NCI-H226 (cell line): ENCODE measurements at places on chromosomes 5 and 9.

DNA sequence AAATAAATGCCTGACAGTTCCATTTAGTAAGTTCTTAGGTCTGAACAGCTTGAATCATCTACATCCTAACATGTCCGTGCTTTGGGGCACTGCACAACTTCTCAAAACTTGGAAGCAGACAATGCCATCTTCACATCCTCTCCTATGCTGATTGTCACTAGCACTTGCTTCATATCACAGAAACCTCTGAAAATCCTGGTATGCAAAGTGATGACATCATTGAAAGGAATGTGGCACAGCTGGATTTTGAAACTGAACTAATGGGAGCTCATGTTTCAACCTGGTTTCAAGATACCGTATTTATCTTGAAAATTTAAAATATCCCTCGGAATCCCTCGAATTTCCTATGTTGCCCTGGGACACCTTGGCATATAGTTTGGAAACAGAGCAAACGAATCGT is 490.2 kb upstream of the DAP start:
- no peak for DNase-seq

GRCh38 chr5:137206030-137206715 is 293.0 kb downstream of the SPOCK1 start:
- DNase-seq = no peak

- DNase-seq = no peak
Measured at GRCh38 chr9:92820964-92821363, 56.3 kb upstream of the BICD2 start.

DNA sequence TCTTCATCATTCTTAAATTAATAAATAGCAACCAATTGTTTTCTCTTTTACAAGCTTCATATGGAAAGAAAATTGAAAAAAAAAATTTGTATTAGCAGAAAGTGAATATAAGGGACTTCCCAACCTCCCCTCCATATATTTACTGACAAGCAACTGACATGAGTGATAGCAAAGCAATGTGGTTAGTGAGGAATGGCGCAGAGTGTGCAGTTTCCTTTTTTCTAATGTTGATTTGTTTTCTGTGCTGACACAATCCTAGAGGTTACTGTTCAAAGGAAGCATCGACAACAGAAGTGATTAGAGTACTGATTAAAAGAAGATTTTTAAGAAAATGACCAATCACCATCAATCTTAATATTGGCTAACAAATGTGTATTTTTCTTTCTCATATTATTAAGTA is 1.7 kb upstream of the PTGER4 start:
- no peak for DNase-seq

DNA sequence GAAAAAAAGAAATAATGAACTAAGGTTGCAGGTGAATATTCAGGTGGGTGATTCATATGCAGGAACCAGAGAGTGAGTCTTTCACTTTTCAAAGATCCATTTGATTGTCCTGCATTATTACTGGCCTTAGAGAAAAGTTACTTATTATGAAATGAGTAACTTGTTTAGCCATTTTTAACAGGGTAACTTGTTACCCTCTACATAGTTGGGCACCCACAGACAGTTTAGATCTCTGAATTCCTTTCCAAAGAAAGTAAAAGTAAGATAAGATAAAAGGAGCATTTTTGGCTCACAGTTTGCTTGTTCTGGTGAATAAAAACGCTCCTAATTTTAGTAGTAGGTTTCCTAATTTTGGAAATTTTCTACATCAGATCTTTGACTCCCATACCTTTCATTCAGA is 54.1 kb upstream of the DAB2 start:
- DNase-seq = peak; percentile 47

- peak; percentile 35 for DNase-seq
Measured at GRCh38 chr9:106954558-106954957, 91.6 kb downstream of the ZNF462 start.
